ENCODE measurements at places on chromosomes 6 and 20.

DNA sequence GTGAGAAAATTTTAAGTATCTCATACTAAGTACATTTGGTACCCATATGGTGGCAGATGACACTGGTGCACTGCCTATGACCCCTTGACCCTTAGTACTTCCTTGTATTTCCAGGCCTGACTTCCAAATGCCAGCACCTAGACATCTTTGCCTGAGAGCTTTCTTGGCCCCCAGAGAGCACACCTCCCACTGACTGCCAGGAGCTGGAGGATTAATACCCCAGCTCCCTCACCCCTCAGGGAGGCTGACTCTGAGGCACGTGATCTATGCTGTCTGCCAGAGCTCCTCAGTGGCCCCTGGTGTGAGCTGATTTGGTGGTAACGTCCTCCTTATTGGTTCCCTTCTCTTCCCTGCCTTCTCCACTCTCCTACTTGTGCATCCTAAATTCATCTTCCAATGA, 38.0 kb downstream of the BFSP1 start:
- DNase-seq, result no peak

GRCh38 chr20:47320990-47321805, 35.3 kb downstream of the ZMYND8 start:
- no peak for DNase-seq

DNA sequence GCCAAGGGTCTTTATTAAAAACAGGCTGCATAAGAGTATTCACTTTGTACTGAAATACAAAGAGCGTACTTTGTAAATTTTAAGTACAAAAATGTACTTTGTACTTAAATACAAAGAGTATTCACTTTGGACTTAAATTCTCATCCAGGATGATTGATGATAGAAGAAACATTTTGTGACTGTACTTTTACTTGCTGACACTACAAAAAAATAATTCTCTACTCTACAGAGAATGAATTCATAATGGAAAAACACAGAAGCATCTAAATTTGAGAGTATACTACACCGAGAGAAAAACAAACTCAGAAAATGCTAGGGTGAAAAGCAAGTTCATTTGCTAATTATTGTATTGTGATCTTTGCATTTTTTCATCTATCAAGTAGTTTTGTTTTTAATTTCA, 54.4 kb upstream of the STXBP5 start:
- no peak for DNase-seq

GRCh38 chr6:42287756-42288155, 70.1 kb upstream of the MRPS10 start:
- DNase-seq, result no peak

DNA sequence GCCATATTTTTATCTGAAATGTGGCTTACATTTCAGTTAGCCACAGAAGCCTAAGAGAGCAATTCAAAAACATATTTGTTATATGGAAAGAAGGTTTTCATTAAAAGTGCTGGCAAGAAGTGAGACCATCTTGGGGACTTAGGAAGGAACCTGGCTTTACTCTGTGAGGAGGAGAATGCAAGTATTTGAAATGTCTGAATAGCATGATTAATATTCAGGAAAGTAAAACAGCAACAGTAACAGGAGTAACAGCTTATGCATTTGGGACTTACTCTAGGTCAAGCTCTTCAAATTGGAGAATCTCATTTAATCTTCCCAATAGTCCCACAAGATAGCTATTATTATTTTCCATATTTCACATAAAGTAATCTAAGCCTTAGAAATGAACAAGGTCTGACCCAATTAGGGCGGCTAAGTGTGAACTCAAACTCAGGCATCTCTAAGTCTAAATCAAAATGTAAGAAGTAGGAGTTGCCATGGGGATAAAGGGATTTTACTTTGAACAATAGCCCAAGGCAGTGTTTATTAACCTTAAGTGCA, 816.5 kb downstream of the BCKDHB start:
- DNase-seq, result peak; percentile 81

- peak; percentile 20 for DNase-seq
Observed at GRCh38 chr6:90493332-90493731, 93.5 kb downstream of the MAP3K7 start.

DNA sequence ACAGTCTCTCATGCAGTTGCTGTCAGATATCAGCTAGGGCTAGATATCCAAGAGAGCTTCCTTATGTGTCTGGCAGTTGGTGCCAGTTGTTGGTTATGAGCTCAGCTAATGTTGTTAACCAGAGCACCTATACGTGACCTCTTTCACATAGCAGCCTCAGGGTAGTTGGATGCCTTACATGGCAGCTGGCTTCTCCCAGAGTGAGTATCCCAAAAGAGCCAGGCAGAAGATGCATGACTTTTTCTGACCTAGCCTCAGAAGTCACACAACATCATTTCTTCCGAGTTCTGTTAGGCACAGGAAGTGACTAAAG, 175.7 kb downstream of the VEGFA start:
- peak; percentile 66 for DNase-seq

DNA sequence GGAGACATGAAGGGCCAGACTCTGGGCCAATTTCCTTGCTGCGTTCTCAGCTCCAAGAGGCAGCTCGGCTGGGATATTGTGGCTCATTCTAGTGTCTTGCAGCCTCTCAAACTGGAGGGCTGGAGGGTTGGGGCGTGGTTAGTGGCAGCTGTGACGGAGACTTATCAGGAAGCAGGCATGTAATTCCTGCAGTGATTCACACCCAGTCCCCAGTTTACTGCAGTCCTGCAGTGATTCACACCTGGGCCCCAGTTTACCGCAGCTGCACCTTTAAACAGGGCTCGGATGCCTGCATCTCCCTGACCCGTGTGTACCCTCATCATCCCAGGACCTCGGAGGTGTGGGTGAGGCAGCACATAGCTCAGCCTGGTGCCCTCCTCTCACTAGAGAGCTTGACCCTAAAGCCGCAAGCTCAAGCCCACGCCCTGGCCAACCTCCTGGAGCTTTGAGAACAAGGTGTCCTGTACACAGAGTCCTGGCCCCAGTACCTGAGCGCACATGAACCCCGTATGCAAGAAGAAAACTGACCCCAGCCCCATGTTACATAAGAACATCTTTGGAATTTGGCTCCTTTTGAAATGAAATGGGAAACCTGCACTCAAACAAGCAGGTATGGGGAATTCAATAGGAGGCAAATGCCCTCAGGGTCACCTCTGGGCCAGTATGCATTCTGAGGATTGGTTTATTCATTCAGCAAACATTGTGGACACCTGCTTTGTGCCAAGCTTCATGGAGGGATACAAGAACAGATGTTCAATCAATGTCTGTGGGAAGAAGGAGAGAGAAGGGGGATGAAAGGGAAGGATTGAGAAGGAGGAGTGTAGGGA, 55.3 kb upstream of the FAM83D start:
- no peak for DNase-seq

- no peak for DNase-seq
Observed at GRCh38 chr6:81655696-81656095, 96.8 kb downstream of the TENT5A start.

GRCh38 chr20:33490934-33491656, 1.2 kb downstream of the CBFA2T2 start:
- DNase-seq, result no peak

DNA sequence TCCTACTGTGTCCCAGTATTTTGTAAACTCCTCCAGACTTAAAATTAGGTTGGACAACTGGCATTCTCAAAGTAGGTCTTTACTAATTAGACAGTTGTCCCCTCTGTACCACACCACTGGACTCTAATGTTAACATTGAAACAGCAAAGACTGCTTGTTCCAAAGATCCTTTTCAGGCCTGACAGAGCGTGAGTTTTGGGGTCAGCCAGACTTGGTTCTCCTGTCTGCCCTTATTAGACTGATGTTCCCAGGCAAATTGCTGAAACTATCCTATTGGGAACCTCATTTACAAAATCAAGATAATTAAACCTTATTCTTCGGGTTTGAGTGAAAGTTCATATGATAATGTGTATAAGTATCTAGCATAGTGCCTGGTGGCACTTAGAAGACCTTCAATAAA, 3.7 kb upstream of the BICRAL start:
- DNase-seq, result no peak

- no peak for DNase-seq
Observed at GRCh38 chr6:71523548-71523947, 234.9 kb downstream of the OGFRL1 start.

DNA sequence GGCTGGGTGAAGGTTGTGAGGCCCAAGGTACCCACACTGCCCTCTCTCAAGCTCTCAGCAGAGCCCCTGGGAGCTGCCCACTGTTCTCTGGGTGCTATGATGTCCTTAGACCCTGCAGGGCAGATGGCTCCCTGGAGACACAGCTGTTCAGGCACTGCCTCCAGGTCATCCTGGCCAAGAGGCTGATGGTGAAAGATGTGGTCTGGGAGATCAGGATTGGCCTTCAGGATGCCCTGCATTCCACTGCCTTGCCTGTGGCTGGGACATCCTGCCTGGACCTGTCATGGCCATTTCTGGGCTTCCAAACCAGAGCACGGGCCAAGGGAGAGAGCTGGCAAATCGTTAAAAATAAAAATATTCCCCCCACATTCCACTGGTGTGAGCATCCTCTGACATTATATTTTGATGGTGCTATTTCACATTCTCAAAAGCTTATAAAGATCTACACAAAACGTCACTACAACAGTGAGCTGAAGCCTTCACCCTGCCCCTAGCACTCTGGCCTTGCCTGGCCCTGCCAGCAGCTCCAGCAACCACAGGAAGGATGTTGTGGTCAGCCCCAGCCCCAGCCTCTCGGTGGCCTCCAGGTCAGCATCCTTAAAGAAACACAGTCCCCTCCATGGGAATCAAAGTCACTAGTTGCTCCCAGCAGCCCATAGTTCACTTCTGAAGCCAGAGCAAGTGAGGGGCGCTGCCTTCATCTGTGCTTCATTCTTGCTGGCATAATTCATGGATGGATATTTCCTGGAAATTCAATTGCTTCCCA, 13.5 kb upstream of the KCNK16 start:
- no peak for DNase-seq

- no peak for DNase-seq
Observed at GRCh38 chr20:53785320-53785719, 191.7 kb upstream of the ZNF217 start.

DNA sequence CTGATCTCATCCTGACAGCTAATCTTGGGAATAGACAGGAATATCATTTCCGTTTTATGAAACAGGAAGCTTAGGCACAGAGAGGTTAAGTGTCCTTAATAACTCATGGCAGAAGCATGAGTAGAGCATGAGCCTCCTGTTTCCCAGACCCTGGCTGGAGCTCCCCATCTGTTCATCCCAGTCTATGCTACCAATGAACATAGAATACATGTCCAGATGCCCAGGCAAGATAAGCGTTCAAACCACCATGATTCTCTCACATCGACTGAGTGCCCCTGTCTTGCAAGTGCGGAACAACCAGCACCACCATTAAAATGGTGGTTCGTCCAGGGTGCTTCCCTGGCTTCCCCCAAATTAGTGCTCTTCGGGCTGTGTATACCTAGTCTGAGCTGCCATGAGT, 217.1 kb downstream of the FARS2 start:
- no peak for DNase-seq

DNA sequence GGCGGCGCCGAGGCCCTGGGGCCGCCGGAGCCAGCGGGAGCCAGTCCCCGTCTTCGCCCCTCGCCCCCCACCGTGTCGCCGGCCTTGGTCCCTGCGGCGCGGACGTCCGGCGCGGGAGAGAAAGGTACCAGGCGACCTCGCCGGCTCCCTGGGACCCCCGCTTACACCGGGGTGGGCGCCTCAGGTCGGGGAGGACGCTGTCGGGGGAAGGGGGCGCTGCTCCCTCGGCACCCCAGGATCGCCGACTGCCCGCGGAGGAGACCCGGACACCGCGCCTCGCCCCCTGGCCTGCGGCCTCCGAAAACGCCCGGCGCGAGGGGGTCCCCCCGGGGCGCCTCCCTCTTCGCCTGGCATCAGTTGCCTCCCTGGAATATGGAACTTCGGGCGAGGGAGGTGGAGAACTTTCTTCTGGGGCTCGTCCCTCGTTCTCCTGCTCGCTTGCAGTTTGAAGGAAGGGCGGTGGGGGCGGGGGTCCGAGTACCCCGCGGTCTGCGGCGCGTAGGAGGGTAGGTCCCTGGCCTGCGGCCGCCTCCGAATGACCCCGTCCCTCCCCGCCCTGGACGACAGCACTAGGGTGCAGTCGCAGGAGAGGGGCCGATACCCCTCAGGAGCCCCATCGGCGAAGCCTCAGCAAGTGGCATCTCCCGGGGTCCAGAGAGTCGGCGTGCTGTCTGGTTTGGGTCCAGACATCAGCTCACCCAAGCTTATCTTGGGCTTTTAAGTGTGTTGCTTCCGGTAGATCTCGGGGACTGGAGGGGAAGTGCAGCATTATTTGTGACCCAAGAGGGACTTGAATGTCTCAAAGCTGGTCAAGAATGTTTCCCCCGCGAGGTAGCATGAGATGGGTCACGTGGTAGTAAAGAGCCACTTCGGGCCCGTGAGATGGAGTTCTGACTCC, 549 bp downstream of the ANKRD6 start:
- DNase-seq, result peak; percentile 25

DNA sequence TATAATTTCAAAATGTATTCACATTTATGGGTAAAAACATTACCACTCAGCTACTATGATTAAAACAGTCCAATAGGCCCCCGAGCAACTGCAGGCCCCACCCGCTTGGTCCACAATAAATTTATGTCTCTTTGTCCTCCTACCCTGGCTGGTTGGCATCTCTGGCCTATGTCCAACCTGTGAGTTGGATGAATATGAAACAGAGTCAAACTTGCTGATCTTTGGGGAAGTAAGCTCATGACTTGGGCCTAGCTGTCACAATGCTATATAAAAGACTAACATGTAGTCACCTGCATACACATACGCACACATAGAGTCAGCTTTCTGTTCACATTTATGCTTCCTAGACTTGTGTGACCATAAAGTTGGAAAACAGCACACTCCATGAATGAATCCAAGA, 20.5 kb downstream of the MAP7 start:
- no peak for DNase-seq

- peak; percentile 21 for DNase-seq
Observed at GRCh38 chr6:56914798-56915658, 39.9 kb upstream of the BEND6 start.

GRCh38 chr20:48592107-48592940, 235.5 kb downstream of the PREX1 start:
- DNase-seq, result no peak

- DNase-seq, result peak; percentile 48
Observed at GRCh38 chr6:72619883-72620696, 1.8 kb upstream of the KCNQ5 start.

DNA sequence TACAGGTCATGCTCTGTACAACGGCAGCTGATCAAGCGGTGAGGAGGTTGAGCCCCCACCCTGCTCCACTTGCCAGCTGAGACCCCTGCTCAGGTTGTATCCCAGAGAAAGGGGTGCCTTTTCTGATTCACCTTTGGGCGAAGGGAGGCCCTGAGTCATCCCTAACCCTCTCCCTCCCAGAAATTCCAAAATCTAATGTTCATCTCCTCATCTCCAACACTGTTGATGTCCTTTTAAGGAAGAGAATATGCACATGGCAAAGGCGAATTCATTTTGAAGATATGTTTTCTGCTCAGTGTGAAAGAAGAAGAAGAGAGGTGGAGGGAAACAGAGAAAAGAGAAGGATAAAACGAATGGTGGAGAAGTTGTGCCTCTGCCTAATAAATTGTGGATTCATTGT, 120.5 kb downstream of the SCML4 start:
- no peak for DNase-seq

GRCh38 chr6:13228264-13229204, 99.8 kb downstream of the TBC1D7 start:
- DNase-seq, result no peak
